ENCODE measurements at places on chromosomes 11 and 22.

GRCh38 chr11:19020831-19021230, 39.7 kb downstream of the MRGPRX2 start:
- no peak for DNase-seq

- DNase-seq: no peak
Measured at GRCh38 chr11:11428714-11429113, 75.7 kb upstream of the CSNK2A3 start.

GRCh38 chr11:103051151-103051801, 40.7 kb downstream of the DCUN1D5 start:
- DNase-seq: no peak

DNA sequence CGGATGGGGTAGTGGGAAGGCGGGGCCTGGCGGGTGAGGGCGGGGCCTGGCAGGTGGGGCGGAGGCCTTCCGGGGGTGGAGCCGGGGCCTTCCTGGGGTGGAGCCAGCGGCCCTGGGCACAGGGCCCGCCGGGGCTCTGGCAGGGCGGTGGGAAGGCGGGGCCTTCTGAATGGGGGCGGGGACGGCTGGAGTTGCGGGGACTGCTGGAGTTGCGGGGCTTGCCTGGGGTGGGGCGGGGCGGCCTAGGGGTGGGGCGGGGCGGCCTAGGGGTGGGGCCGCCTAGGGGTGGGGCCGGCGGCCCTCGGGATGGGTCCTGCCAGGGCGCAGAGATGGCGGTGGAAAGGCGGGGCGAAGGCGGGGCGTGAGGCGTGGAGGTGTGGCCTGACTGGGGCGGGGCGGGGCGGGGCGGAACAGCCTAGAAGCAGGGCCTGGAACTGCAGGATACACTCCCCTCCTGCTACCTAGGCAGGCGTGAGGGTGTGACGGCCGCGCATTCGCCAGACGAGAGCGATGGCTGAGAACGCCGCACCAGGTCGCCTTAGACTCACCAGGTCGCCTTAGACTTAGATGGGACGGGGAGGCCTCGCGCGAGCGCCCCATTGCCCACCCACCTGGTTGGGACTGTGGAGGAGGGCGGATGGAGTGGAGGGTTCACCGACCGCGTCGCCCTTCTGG, 19.3 kb downstream of the RRP7A start:
- peak; percentile 81 for DNase-seq

DNA sequence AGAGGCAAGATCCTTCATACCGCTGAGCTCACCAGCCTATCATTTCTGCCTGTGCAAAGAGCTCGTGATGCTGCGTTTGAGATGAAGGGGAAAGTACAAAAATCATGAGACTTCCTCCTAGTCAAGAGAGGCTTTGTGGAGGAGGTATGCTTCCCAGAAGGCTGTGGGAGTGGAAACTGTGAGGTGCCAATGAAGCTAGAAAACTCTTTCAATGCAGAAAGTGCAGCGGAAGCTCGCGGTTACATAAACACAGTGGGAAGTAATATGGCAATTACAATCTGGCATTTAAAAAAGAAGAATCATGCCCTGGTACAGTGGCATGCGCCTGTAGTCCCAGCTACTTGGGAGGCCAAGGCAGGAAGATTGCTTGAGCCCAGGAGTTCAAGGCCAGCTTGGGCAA, 134.8 kb downstream of the EHF start:
- no peak for DNase-seq

GRCh38 chr11:28223994-28224393, 115.8 kb downstream of the METTL15 start:
- DNase-seq: no peak

DNA sequence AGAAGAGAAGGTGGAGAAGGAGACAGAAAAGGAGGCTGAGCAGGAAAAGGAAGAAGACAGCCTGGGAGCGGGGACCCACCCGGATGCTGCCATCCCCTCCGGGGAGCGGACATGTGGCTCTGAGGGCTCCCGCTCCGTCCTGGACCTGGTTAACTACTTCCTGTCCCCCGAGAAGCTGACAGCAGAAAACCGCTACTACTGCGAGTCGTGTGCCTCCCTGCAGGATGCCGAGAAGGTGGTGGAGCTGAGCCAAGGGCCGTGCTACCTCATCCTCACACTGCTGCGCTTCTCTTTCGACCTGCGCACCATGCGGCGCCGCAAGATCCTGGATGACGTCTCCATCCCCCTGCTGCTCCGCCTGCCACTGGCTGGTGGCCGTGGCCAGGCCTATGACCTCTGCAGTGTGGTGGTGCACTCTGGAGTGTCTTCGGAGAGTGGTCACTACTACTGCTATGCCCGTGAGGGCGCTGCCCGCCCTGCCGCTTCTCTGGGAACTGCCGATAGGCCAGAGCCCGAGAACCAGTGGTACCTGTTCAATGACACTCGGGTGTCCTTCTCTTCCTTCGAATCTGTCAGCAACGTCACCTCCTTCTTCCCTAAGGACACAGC, 21.4 kb downstream of the USP35 start:
- no peak for DNase-seq

- DNase-seq: peak; percentile 5
Measured at GRCh38 chr11:70019576-70020011, 58.5 kb upstream of the ANO1 start.

DNA sequence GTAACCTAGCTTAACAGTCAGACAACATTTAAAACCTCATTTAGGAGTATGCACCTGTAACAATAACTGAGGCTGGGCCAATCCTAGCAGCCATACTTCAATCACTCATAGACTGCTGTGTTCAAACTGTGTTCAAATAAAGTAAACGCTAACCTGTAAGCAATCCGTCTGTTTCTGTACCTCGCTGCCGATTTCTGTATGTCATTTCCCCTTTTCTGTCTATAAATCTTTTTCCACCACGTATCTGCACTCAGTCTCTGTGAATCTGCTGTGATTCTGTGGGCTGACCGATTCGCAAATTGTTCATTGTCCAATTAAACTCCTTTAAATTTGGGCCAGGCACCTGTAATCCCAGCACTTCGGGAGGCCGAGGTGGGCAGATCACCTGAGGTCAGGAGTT, 12.3 kb downstream of the APOBEC3H start:
- DNase-seq: no peak

DNA sequence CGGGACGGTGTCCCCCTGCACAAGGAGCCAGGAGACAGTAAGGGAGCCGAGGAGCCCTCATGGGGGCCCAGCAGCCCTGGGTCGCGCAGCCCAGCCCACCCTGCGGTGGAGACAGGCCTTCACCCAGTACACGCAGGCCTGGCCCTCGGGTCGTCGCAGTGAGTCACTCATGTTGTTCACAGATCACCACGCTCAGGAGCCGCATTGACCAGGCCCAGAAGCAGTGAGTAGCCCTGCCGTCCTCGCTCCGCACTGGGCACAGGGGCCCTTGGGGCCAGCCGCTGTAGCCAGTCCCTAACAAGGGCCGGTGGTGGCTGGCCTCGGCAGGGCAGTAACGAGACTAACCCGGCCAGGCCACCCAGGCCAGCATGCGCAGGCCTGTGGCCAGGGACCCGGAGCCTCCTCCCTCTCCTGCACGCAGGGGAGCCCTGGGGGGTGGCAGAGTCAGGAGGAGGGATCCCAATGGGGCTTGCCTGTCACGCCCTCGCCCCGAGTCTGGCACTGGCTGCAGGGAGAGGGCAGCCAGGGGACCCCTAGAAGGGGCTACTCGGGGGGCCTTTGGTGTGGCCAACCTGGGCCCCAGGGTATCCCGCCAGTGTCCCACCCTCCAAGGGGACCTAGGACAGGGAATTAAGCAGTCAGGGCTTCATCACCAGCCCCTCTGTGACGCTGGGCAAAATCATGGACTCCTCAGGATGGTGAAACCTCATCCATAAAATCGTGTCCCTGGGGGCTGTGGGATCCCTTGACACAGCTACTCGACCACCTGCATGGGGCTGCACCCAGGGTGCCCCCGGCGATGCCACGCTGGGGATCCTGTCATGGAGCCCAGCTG, 10.1 kb upstream of the MRPL23 start:
- DNase-seq: no peak

- DNase-seq: no peak
Measured at GRCh38 chr11:62928011-62928410, 6.8 kb upstream of the CHRM1 start.

DNA sequence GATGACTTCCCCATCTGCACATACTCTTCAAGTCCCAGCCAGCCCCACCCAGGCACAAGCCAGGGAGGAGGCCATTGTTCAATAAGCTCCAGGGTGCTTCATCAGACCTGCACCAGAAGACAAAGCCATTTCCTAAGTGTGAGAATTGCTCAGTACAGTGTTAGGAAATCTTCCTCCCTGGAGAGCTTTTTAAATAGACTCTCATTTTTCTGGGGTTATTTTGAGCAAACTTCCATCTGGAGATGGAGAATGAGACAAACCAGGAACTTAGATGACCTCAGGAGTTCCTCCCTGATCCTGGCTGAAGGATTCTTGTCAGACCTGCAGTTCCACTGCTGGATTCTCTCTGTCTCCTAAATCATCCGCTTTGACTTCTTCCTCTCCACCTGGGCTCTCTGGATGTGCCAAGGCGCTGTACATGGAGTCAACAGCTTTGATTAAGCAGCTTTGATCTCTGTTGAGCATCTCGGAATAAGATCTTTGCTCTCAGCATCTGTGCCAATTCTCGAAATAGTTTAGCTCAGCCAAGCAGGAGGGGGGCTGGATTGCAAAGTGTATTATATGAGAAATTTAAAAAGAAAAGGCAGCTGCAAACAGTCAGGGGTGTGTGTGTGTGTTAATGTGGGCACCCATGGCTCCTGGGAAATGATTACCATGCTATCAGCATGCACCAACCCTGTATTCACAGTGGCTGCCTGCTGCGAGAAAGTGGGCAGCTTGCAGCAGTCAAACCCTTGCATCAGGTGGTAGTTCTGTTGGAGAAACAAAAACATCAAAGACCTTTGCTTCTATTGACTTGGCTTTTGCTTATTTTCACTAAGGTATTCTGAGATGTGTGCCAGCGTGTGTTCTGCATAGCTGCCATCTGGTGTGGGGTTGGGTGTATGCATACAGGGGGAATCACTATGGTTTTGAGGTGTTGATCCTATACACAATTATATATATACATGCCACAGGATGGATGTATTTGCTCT, 70.2 kb upstream of the NAV2 start:
- DNase-seq: peak; percentile 33

DNA sequence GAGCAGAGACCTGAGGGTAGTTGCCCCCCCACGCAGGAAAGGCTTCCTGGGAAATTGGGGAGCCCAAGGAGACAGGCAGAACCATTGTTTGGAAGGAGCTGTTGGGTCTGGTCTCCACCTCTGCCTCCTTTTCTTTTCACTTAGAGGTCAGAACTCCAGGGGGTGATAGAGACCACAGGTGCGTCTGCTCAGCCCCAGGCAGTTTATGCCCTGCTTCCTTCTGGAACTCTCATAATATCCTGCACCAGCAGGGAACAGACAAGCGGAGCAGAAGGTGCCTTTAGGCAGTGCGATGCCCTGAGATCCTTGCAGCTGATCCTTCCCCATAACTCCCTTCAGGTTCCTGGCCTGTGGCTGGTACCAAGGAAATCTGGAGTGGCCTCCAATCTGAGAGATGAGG, 120.2 kb downstream of the NECTIN1 start:
- DNase-seq: no peak

GRCh38 chr11:95566211-95566610, 223.4 kb downstream of the FAM76B start:
- peak; percentile 49 for DNase-seq

DNA sequence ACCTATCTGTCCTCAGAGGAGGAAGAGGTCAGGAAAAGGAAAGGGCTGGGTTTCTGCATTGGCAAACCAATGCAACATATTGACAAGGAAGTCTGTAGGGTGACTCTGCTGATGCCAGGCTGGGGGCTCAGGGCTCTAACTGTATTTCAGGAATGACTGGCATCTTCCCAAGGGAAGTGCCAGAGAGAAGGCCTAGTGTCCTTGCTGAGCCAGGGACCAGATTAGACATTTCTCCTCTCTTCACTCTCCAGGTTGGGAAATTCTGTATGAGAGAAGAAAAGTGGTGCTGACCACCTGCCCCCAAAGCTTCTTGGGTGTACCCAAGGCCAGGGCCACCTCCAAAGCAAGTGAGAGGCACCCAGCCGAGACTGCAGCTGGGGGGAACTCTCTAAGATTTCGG, 27.2 kb downstream of the GRIK4 start:
- no peak for DNase-seq

DNA sequence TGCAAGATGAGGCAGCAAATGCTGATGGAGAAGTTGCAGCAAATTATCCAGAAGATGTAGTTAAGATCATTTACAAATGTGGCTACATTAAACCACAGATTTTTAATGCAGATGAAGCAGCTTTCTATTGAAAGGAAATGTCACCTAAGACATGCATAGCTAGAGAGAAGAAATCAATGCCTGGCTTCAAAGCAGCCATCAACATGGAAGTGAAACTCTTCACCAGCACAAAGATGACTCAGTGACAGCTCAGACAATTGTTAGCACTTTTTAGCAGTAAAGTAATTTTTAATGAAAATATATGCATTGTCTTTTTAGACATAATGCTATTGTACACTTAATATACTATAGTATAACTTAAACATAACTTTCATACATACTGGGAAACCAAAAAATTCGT, 71.4 kb downstream of the FANCF start:
- no peak for DNase-seq

DNA sequence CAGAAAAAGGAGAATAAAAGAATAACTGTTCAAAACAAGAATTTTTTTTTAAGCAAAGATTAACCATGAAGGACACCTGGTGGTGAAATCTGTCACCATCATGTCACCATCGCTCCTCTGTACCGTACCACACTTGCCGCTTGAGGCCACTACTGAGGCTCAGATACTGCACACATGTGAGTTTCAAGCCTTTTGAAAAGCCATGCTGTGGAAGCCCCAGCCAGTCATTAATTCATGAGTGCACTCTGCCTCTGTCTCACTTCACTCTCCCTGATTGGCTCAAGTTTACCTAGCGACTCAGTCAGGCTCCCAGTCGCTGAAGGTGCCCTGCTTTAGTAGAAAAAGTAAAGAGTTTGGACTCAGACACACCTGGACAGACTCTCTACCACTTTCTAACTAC, 6.6 kb upstream of the MS4A12 start:
- no peak for DNase-seq

- DNase-seq: no peak
Measured at GRCh38 chr11:27596388-27596787, 89.8 kb upstream of the LIN7C start.

All from fibroblast of villous mesenchyme (primary cell).